ENCODE measurements at places on chromosomes 7 and 10.

DNA sequence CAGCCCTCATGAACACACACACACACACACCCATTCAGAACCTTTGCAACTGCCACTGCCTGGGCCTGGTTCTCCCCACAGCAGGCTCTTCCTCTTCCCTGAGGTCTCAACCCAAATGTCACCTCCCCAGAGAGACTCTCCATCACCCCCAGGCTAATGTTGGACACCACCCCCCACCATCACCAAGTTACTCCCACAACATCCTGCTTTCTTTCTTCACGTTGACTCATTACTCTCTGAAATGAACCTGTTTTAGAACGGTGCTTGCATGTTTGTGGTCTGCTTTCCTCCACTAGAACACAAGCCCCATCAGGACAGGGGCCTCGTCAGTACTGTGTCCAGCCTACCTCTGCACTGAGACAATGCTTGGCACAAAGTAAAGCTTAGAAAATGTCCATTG is 16.0 kb downstream of the AFAP1L2 start:
- no peak for DNase-seq

DNA sequence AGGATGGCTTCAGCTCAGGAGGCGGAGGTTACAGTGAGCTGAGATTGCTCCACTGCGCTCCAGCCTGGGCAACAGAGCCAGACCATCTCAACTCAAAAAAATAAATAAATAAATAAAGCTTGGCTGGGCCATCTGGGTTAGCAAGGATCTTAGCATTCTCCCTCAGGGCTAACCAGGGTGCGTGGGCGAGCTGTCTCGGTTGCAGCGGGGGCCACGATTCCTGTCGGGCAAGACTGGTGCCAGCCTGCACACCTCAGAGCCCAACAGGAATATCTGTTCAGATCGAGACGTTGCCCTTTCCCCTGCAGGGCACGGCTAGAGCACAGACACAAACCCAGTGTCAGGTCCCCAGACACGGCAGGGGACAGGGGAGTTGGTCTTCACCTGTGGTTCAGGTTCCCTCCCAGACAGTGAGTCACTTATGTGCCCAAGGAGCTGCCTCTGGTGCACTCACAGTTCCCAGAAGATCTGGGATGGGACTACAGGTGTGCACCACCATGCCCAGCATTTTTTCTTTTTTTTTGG is 75.5 kb upstream of the GTF2I start:
- DNase-seq, result no peak

DNA sequence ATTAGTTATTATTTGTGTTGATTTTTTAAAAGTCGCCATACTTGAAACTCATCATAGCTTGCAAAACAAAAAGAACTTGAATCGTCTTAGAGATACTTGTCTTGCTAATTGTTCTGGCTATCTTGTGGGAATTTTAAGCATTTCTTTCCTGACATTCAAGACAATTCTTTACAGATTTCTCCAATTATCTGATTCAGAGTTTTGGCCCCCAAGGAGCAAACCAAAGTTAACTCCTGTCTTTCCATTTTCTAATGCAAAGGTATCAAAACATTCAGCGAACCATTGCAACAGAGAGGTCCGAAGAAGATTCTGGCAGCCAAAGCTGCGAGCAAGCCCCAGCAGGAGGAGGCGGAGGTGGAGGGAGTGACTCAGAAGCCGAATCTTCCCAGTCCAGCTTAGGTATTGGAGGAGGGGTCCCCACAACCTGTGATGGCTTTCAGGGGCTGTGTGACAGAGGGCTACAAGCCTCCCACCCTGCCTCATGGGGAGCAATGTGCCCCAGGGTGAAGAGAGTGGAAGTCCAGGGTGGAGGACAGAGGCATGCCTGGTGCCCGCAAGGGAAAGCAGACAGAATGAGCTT is 119.4 kb upstream of the STK17A start:
- no peak for DNase-seq

DNA sequence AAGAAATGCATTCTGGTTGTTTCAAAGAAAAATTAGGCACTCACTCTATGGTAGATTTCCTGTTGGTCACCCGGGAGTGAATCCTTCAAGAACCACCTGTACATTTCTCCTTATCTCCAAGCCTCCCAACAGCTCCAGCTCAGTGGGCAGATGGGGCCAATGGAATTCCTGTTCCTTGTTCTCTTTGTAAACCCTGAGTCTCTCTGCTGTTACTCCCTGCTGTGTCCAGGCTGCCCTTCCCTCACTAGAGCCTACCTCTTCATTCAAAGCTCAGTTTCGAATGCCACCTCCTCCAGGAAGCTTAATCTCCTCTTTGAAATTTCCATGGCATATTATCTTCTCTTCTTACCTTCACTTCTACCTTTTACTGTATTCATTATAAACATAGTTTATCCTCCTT is 3.5 kb upstream of the BMPER start:
- DNase-seq, result no peak

GRCh38 chr10:43731486-43731885 is 82.8 kb upstream of the ZNF32 start:
- DNase-seq, result no peak

- no peak for DNase-seq
Observed at GRCh38 chr10:71966046-71967004, 2.1 kb downstream of the CHST3 start.

DNA sequence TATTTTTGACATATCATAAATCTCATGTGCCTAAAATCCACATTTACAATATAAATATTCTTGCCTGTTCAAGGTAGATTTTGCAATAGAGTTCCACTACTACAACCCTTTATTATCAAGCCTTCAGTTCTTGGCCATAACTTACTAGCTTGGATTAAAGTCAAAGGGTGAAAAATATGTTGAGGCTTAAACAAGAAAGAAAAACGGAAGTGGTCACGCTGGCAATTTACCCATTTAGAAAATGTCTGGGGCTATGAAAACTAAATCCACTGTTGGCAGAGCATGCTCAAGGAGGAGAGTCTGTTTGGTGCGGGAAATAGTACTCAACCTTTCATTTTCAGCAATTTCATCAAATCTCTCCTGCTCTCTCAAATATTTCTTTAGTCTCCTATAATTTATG is 209.8 kb upstream of the RHOBTB1 start:
- no peak for DNase-seq

DNA sequence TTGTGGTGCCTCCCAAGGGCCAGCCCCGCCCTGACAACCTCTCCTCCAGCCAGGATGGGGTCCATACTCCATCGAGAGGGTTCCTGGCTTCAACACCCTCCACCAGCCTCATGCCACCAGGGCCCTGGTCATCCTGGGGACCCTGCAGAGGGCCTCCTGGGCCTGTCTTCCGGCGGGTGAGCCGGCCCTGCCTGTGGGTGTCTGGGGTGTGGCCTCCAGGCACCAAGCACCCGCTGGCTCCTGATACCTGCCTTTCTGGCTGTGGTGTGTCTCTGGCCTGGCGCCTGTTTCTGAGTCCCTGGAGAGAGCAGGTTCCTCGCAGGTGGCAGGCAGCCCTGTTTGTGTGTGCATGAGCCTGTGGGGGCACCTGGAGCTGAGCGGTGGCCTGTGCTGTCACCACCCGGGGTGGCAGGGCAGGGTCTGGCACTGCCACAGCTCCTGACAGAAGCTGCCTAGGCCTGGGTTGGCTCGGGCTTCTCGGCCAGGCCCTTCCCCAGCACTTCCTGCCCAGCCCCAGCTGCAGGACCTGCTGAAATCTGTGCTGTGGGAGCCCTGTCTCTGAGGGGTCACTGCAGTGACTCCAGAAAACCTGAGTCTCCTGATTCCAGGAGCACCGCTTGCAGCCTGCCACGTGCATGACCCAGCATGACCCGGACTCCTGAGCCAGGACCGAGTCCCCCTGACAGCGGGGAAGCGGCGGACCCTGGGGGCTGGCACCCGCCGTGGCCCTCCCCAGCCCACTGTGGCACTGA is 18.4 kb downstream of the ADAM8 start:
- no peak for DNase-seq

DNA sequence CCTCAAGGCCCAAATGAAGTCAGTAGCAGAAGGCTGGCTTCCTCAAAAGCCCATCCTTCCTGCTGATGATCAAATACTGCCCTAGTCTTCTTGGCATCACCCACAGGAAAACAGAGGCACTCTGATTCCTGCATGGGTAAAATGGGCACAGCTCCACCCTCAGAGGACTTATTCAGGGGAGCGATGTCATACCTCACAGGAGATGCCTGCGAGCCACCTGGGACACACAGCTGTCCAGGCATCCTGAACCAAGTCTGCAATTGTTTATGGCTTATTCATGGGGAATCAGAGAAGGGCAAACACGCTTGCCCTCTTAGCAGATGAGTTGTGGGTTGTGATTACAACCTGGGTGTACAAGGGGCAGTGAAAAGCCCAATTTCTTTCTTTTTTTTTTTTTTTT is 22.0 kb upstream of the LMTK2 start:
- DNase-seq, result no peak

DNA sequence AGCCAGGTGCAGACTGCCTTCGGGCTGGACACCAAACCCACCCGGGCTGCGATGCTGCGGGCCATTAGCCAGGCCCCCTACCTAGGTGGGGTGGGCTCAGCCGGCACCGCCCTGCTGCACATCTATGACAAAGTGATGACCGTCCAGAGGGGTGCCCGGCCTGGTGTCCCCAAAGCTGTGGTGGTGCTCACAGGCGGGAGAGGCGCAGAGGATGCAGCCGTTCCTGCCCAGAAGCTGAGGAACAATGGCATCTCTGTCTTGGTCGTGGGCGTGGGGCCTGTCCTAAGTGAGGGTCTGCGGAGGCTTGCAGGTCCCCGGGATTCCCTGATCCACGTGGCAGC is 50.0 kb downstream of the VWA2 start:
- DNase-seq, result no peak

Data from stimulated activated CD4-positive, alpha-beta T cell treated with anti-CD3 and anti-CD28 coated beads, Interleukin-15, amount 100 ng/mL, for 48 hours (primary cell).